ENCODE measurements at places on chromosomes 16 and 17. TPM values are rescaled to one million over a fixed set of nuclear protein-coding genes. Genes with fewer than 3 reads are reported as not detected.

Gene GUCY2D
- not detected for total RNA-seq

Gene CLEC18A
- 0.22 TPM for total RNA-seq

Gene MT1E
- 126 TPM for total RNA-seq

DNA sequence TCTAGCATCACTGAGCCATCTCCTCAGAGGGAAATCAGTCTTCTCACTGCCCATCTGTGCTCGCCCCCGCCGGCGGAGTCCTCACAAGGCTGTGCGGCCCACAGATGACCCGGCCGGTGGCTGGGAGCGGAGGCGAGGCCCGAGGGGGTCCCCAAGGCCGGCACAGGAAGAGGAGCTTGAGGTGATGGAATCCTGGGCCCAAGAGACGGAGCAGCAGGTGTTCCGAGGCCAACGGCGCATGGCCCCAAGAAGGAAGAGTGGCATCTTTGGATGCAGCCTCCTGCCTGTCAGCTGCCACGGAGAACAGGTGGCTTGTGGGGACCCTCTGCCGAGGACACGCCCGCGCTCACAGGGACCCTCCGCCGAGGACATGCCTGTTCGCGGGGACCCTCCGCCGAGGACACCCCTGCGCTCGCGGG lies 72.7 kb upstream of the GNG13 start:
- DNase-seq: peak; percentile 12
- H3K4me3 ChIP-seq: no peak overlapping the region
- H3K36me3 ChIP-seq: peaks cover 32% of the 10 kb centered on the region
- no peaks in the 10 kb centered on the region for H3K27me3 ChIP-seq

GRCh38 chr16:30738984-30739951 lies 9.0 kb upstream of the PHKG2 start:
- no peak overlapping the region for H3K27ac ChIP-seq
- peaks cover 58% of the 10 kb centered on the region for H3K36me3 ChIP-seq
- no peaks in the 10 kb centered on the region for H3K27me3 ChIP-seq
- no peak for DNase-seq
